ENCODE measurements at places on chromosomes 3 and 15.

- DNase-seq, result no peak
Observed at GRCh38 chr15:25178835-25179672, 224.3 kb downstream of the SNRPN start.

- DNase-seq, result no peak
Observed at GRCh38 chr3:2823437-2824211, 286.6 kb downstream of the IL5RA start.

GRCh38 chr3:57974796-57975388 is 33.3 kb upstream of the FLNB start:
- DNase-seq, result no peak

- DNase-seq, result no peak
Observed at GRCh38 chr3:79983118-79983517, 215.3 kb upstream of the ROBO1 start.

DNA sequence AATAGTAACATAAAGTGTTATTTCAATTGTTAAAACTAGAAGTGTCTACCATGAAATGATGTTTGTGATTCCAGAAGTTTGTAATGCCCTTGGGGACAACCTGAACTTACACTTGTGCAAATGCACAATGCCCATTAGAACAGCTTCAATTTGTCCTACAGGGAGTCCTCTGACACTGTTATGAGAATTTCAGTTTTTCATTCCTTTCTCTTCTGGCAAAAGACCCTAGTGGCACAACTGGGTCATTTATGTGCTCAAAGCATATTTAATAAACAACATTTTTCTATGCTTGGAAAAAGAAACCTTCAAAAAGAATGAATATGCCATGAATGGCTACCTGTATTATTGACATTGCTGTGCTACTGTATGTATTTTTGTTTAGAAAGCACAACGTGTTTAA is at the start of gene OR5H1:
Gene OR5H1 (plus strand): TSS at position 301 of the 400 bp plus-strand sequence. CDS start 1,977 bp downstream, outside the sequence.
- DNase-seq, result no peak

GRCh38 chr15:89593018-89593417 is 17.7 kb downstream of the TICRR start:
- DNase-seq, result no peak

DNA sequence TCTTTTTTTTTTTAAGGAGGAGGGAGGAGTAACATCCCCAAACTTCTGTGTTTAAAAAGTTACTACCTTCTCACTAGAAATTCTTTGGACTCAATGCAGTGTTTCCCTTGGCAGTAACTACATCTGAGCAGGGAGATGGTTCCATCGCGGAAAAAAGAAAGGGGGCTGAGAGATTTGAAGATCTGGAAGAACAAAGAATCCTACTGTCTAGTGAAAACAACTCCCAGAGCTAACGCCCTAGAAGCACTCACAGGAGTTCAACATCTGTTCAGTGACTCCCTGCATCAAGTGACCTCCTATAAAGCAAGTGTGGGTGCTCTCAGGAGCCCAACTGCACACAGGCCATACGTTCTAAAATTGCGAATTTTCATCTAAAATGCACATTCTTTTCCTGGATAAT is 66.8 kb upstream of the PXYLP1 start:
- no peak for DNase-seq

DNA sequence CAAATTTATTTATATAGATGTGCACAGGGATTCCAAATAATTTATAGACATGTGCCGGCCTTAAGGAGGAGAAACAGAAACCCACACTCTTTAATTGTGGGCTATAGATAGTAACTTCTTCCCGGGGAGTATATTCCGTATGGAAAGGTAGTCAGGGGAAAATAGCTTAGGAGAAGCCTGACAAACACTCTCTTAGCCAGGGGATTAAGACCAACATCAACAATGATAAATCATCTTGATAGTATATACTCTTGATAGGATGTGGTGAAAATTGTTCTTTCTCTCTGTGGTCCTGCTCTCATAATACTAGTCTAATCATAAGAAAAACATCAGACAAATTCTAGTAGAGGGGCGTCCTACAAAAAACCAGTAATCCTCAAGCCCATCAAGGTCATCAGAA is 8.2 kb upstream of the BCL6 start:
- no peak for DNase-seq

DNA sequence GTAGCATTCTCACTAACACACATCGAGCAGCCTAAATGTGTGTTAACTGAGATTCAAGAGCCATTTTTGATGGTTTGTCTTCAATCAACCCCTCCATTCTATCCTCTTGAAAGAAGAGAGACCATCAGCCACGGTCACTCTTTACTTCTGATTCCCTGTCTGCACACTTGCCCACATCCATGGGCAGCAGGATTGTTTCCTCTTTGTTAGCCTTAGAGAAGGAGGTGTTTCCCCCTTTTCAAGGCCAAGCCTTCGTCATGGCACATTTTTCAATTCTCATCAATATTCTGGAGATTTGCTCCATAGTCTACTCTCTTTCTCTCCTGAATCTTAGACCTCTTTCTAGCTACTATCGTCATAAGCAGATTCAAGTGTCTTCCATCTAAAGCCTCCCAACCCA is 522.4 kb upstream of the NAALADL2 start:
- DNase-seq, result no peak

GRCh38 chr3:54378184-54378583 is 255.8 kb downstream of the CACNA2D3 start:
- DNase-seq, result no peak

GRCh38 chr15:51267703-51268083 is 70.7 kb downstream of the CYP19A1 start:
- no peak for DNase-seq

- DNase-seq, result peak; percentile 16
Observed at GRCh38 chr3:104102386-104102785, 1264.3 kb upstream of the ALCAM start.

- DNase-seq, result peak; percentile 93
Observed at GRCh38 chr15:91199511-91199910, 99.5 kb downstream of the SV2B start.

DNA sequence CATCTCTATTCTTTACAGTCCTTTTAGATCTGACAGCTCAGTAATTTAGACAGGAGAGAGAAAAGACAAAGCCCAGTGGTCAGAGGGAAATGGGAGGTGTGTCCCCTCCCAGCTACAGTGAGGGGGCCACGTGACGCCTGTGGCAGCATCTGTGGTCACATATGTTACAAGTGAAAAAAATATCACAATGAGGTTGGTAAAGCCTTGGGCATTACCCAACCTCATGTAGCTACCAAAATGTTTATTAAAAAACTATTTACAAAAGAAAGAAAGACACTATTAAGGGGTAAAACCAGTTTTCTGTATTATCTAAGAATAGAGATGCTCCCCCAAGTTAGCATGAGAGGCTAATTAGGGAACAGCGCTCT is 42.9 kb upstream of the PLCL2 start:
- DNase-seq, result peak; percentile 36

GRCh38 chr3:108100906-108101660 is 10.3 kb upstream of the CD47 start:
- no peak for DNase-seq

GRCh38 chr15:92584105-92584504 is 71.5 kb downstream of the FAM174B start:
- no peak for DNase-seq

GRCh38 chr3:134956395-134956794 is 161.3 kb downstream of the EPHB1 start:
- no peak for DNase-seq
